ENCODE measurements at places on chromosomes 6 and 20.
A peak's percentile ranks its signal among the peaks of the same experiment; 100 is the strongest.

GRCh38 chr20:37777012-37777950 is 83.5 kb downstream of the CTNNBL1 start:
- no peak for DNase-seq

DNA sequence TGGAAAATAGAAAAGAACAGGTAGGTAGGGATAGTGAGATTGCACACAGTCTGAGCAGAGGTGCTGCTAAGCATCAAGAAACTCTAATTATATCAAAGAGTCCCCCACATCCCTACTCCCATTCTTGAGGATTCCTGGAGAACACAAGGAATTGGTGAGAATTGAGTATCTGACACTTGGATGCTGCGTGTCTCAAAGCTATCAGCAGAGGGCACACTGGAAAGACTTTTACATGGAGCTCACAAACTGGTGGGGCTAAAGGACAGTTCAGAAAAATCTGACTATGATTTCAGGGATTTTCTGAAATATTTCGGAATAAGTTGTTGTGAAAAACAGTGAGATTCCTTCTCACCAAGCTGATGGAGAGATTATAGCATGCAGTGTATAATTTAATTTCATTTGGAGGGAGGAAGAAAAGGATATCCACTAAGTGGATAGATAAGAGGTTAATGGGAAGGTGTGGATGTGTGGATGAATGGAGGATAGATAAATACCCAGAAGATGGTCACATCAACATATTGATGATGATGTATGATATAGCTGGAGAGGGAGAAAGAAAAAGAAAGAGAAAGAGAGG is 215.4 kb upstream of the DEFB112 start:
- DNase-seq: no peak

DNA sequence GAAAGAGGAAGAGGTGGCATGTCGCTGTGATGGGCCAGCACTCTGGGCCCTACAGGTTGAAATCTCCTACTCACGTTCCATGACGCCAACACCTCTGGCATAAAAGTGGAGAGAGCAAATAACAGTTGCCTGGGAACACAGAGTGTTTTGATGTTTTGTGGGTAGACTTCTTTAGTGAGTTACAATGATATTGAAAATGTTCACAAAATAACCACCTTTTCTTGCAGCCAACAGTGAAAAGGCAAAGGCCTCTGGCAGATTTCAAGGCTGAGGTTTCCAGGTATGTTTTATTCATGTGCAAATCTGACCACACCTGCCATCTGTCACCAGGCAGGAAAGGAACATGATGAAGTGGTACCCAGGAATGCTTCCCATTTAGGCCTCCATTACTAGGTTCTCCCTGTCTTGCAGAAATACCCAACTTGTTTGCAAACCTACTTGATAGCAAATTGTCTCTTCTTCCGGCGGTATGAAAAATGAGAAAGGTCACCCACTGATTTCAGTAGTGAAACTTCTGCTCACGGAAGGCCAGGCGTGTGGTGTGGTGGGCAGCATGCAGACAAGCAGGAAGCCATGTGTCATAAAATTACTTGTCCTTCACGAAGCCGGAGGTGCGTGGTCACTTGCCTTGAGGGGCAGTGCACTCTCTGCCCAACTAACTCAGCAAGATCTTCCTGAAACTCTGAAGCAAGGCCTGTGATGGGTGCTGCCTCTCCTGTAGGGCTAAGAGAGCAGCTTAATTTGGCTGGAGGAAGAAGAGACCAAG is 299.1 kb upstream of the PRDM1 start:
- no peak for DNase-seq

DNA sequence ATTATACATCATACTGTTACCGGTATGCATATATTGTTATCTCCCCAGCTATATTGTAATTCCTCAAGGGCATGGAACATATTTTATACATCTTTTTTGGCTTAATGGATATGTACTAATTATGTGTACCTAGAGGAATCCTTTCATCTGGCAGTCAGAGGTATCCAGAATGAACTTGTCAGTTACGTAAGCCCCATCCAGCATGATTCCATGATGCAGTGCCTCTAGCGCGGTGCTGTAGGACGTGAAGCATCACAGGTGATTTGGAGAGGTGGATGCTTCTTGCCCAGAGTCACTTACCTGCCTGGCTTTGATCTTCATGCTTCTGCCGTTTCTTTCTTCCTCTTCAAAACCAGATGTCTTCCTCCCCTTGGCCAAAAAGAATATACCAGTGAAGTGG is 159.1 kb downstream of the UST start:
- DNase-seq: no peak

DNA sequence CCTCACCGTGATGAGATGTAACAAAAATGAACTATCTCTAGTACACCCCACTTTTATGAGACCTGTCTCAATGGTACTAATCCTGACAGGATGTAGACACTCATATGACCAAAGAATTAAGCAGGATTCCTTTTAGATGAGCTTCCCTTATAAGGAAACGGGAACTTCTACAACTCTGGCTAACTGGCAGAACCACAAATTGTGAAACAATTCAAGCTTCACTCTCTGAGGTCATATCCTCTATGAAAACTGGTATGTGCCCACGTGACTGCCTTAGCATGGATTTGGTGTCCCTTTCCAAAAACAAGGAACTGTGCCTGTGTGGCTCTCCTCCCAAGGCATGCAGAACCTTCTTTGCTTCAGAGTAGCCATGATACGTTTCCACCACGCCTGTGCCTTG is 14.1 kb upstream of the CPNE5 start:
- no peak for DNase-seq

DNA sequence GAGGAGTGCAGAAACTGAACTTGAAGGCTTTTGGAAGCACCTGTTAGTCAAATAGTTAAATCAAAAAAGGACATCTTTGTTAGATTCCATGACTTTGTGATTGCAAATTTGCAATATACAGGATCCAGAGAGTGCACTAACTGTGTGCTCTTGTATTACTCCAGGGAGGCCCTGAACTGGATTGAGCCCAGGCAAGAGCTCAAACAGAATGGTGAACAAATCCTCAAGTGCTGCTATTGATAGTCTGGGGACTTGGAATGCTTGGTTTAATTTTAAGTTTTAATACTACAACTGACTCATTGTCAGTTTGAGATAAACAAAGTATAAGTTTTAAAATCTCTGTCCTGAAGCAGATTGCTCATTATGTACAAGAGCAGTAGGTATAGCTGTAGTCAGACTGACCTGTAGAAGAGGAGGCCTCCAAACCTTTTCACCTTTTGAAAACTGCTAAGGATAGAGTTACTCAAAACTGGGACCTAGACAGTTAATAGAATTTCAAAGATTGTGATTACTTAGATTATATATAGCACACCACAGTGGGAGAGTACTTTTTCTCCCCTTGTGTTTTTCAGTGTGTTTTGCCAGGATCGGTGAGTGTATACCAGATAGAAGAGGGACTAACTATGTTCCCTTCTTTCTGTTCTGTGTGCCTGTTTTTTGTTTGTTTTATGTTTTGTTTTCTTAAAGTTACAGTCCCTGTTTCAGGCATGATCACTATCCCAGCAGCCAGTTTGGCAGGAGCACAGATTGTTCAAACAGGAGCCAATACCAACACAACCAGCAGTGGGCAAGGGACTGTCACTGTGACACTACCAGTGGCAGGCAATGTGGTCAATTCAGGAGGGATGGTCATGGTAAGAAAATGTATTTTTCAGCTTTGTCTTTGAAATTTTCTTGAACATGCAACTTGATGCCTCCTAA is 18.3 kb downstream of the NFYA start:
- DNase-seq: no peak

GRCh38 chr20:17431621-17432364 is 99.4 kb downstream of the BFSP1 start:
- peak; percentile 23 for DNase-seq
